ENCODE measurements at places on chromosomes 4 and X.
A peak's percentile ranks its signal among the peaks of the same experiment; 100 is the strongest.

DNA sequence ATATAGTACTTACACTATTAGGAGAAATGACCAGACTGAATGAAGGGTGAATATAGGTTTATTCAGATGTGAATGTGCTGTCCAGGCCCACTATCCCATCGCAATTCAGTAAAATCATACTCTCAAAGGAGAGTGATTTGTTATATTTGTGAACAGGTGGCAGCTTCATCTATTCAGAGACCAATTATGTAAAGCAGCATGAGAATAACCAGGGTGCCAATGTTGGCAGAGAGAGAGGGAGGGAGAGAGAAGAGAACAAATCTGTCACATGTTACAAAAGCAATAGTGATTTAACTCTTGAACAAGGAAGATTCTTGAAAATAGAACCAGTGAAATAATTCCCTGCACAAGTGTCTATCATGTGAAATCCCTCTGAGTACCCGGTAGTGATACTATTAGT, 38.9 kb upstream of the TLL1 start:
- DNase-seq, result no peak

DNA sequence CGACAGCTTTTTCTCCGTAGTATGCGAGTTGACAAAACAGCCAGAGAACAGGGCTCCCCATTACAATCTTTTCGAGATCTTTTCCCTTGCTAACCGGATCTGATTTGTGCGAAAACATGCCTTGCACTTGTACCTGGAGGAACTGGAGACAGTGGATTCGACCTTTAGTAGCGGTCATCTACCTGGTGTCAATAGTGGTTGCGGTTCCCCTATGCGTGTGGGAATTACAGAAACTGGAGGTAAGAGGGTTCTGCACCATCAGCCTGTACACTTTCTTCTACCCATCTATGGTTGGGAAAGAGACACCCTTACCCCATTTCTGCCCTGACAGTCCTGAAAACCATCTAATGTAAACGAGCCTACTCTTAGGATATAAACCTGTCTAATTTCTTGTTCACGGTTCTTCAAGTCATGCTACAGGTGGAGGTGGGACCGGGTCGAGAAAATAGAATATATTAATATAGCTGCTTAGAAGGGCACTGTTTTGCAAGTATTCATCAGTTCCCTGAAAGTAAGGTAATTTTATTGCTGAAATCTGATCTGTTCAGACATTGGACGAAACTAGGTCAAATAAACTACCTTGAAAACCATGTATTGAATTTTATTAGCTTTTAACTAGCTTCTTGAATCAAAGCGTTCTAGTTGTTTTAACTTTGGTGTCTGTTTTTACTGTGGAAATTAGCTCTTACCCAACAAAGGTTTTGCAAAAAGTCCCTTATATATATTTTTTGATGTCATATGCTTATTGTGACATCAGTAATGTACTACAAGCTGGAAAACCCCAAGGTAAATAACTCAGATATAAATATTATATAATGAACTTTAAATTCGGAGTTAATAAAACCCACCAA, 869 bp downstream of the TMEM184C start:
- no peak for DNase-seq

- DNase-seq, result no peak
These were observed 32.9 kb downstream of the PHKA2 start for GRCh38 chrX:18951032-18951431.

- no peak for DNase-seq
These were observed 3.1 kb upstream of the SOX3 start for GRCh38 chrX:140507982-140508305.

- DNase-seq, result peak; percentile 18
These were observed 39.7 kb upstream of the OGT start for GRCh38 chrX:71493111-71493613.

DNA sequence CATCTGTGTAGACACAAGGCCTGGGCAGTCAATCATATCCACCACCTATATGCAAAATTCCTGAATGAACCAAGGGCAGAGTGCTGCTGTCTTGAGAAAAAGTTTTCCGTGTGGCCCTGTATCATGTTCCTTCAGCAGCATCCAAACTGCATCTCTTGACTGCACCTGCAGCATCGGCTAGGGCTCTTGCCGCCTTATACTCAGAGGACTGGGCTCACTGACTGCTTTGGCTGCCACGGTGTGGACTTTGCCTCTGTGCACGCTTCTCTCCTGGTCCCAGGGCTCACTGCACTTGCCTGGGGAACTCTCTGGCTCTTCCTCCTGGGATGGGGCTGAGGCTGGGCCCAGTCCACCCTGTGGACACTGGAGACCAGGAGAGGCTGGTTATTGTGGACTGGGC, 39.5 kb upstream of the STS start:
- no peak for DNase-seq

DNA sequence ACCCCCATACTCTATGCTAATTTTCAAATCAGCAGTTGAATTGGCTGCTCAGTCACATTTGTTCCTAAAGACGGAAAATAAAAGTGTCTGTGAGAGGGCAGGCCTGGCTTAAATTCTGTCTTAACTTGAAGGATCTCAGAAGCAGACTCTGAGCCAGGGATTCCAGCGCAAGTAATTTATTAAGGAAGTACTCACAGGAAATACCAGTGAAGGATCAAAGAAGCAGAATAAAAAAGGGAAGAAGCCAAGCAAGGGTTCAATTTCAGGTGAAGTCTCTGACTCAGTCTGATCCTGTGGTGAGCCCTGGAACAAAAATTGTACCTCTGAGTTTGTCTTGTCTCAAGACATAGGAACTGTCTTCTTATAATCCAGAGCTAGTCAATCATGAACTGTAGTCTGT, 52.2 kb downstream of the IL1RAPL1 start:
- no peak for DNase-seq

DNA sequence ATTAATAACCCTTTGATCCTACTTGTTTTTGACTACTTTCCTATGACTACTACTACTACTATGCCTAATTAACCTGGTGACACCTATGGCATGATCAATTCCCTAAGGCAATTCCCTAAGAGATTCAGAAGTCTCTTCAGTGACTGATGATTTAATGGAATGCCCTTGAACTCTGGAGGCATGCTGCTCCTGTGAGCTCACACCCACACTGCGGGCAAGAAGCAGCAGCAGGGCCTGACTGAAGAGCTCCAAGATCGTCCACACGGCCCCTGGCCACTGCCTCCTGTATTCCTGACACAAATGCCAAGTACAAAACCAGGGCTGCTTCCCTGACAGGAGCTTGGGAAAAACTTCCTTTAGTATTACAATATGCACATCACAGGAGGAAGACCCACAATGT, 74.2 kb upstream of the STS start:
- DNase-seq, result no peak

DNA sequence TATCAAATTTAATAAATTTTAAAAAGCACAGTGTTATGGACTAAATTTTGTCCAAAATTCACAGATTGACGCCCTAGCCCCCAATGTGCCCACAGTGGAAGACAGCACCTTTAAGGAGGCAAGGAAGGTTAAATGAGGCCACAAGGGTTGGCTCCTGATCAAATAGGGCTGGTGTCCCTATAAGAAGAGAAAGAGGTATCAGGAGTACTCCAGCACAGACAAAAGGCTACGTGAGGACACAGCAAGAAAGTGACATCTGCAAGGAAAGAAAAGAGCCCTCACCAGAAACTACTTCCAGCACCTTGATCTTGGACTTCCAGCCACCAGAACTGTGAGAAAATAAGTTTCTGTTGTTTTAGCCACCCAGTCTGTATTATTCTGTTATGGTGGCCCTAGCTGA, 48.8 kb downstream of the FAM13A start:
- DNase-seq, result no peak

- DNase-seq, result no peak
These were observed 46.2 kb upstream of the TXK start for GRCh38 chr4:48180234-48180633.

- no peak for DNase-seq
These were observed 75.4 kb downstream of the ZAR1 start for GRCh38 chr4:48565362-48566033.

DNA sequence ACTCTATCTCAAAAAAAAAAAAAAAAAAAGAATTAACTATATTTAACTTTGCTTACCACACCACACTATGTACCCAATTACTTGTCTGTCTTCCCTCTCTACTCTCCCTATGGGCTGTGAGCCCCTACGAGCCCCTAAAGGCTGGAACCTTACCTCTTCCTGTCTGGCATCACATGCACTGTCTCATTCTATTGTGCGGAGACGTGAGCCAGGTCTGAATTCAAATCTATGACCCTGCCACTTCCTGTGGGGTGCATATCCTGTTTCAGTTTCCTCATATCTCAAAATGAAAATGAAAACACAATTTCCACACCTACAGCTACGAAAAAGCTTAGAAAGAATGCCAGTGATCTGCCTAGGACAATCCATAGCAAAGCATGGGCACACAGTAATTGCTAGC, 42.9 kb upstream of the HS3ST1 start:
- DNase-seq, result peak; percentile 38

GRCh38 chr4:120431180-120431579, 364.5 kb upstream of the MAD2L1 start:
- DNase-seq, result no peak

GRCh38 chr4:99853190-99853589, 36.6 kb downstream of the DAPP1 start:
- no peak for DNase-seq

- DNase-seq, result no peak
These were observed 93.3 kb downstream of the TIGD2 start for GRCh38 chr4:89204624-89205023.

DNA sequence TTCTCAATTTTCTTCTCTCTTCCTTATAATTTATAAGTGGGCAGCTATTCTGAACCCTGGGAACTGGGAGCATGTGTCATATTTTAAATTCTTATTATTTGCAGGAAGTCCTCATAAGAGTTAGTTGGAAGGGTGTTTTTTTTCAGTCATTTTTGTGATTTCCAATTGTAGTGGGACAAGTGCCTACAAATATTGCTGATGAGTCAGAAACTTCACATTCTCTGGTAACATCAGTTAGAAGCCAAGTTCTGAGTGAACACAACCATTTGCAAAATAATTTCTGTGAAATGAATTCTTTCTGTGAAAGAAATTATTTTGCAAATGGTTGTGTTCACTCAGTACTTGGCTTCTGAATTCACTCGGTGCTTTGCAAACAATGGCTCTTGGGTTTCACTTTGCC, 20.8 kb upstream of the NWD2 start:
- DNase-seq, result no peak

GRCh38 chrX:149938881-149939654, 777 bp upstream of the EOLA2 start:
- DNase-seq, result peak; percentile 85

- no peak for DNase-seq
These were observed 338.3 kb upstream of the GALNT7 start for GRCh38 chr4:172830295-172830764.

DNA sequence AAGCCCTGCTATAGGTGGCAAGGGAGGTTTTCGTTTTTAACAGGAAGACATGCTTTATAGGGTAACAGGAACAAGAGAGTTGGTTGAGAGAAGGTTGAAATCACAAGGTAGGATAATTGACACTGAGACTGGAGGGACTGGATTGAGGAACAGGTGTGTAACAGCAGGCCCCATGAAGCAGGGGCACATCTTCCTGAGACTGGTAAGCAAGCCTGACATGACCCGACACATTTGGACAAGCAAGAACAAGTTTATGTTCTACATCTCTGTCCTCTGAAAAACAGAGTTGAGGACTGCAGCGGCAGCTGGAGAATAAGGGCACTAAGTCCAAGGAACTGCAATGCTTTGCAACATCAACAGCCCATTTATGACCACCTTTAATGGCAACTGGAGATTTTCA, 5.2 kb downstream of the RPS4X start:
- DNase-seq, result no peak

DNA sequence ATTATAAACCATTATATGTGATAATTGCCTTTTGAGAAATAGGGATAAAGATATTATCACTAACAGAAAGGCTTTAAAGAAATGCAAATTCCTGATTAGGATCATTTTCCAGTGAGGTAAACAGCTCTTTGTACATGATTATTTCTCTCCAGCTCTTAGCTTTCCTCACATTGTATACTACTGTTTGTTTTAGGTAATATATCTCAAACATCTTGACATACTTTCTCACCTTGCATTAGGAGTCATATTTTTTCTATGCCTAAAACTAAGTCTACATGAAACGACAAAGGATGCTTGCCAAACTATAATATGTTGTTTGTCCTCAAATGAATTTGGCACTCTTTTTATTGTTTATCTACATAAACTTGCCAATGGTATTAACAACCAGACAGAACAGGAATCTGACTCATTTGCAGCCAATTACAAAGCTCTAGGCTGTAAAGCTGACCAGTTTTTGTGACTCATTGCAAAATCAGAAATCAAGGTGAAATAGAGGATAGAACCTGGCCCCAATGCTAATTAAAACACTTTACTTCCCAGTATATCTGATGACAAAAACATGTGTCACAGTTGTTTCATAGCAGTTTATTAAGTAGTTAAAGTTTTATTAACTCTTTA, 107.0 kb downstream of the IQCM start:
- no peak for DNase-seq

DNA sequence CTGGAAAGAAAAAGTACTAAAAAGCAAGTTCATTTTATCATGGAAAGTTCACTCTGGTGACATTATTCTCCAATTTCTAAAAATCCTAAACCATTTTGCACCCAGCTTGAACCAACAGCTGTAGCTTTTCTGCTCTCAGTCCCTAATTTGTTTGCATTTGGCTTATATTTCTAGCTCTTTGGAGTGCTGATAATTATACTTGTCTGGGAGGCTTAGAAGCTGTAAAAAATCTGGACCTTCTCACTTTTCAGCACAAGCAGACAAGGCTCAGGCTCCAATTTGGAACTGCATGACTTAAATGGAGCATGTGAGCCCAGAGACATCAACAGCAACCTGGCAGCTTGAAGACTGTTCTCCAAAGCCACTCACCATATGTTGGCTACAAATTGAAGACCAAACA, 170.9 kb upstream of the PCDH18 start:
- no peak for DNase-seq

GRCh38 chrX:68498508-68499379, at the start of gene YIPF6:
Gene YIPF6 (plus strand): TSS chrX:68499051. CDS start chrX:68499067, 16 bp downstream.
- peak; percentile 67 for DNase-seq

GRCh38 chr4:153649572-153649991, 34.5 kb upstream of the TLR2 start:
- DNase-seq, result no peak

GRCh38 chr4:77505275-77505957, 100.2 kb upstream of the CXCL13 start:
- no peak for DNase-seq

DNA sequence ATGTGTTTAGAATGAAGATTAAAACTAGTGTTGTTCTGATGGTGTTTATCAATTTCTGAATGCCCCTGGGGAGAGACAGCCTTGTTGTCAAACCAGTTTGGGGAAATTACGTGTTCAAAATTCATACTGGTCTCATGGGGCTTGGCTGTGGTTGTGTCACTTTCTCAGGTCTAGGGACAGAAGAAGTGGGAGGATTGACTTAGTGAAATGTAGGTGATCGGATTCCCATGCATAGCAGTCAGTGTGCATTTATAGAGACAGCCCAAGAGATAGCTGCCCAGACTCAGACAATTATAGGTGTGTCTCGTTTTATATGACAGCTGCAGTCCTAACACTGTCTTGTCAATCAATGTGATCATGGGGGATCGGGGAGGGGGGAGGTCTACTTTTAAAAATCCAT, 94.4 kb upstream of the CLCN4 start:
- no peak for DNase-seq

All from activated T-cell treated with anti-CD3 and anti-CD28 coated beads, Interleukin-2, amount 50 U/mL, for 1 hour (primary cell).